CD8-positive, alpha-beta memory T cell (primary cell): ENCODE measurements at places on chromosomes 5 and 9.

- H3K4me3 ChIP-seq = no peak overlapping the region
- H3K27me3 ChIP-seq = no peaks in the 10 kb centered on the region
These were observed 603.5 kb downstream of the ISL1 start for GRCh38 chr5:51986733-51987132.

DNA sequence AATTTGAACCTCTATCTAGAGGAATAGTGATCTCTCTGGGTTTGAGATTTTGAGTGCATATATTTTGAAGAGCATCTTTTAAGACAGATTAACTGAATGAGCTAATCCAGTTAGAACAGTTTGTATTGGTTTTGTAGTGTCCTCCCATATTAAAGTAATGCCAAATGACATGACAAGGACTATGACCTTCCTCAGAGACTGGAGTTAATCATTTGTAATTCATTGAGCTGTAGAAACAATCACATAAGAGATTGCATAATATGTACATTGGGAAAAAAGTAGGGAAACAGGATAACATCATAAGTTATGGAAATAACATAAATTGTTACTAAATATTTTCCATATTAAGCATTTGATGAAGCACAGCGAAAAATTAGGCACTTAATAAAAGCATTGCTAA lies 45.8 kb upstream of the PRDM9 start:
- no peaks in the 10 kb centered on the region for H3K4me1 ChIP-seq
- H3K4me3 ChIP-seq = no peak overlapping the region
- H3K27me3 ChIP-seq = no peaks in the 10 kb centered on the region

- H3K4me3 ChIP-seq = no peak overlapping the region
- DNase-seq = no peak
- H3K36me3 ChIP-seq = no peaks in the 10 kb centered on the region
- H3K27me3 ChIP-seq = no peaks in the 10 kb centered on the region
- H3K27ac ChIP-seq = no peak overlapping the region
These were observed 162.2 kb downstream of the PIK3R1 start for GRCh38 chr5:68377733-68378132.

DNA sequence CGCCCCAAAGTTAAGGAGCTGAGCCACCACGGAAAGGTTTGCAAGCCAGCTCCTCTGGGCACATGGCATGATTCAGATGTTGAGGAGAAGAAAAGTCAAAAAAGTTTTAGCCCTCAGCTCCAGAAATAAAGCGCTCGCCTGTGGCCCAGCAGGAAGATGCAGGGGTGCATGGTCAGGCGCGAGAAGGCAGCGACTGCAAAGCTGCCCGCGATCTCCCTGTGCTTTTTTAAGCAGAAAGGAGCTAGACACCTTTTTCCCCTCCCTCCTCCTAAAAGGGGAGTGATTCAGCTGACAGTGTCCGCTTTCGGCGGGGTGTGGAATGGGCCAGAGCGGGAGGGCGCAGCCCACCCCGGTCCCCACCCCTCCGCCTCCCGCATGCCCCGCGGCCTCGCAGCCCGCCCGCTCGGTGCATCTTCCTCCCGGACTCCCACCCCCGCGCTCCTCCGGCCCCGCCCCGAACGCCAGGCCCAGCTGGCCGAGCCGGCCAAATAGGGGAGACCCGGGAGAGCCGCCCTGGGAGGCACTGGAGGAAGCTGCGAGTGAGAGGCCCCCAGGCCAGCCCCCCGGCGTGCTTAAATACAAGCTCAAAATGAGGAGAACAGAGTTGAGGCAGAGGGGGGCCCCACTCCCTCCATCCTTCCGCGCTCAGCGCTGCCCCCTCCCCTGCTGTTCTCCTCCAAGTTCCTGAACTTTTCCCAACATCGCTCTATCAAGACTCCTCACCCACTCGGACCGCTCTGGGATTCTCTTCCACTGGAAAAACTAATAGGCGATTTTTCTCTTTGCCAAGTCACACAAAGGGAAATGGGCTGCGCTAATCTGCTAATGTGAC lies at the start of gene ADAMTS12:
TSS of gene ADAMTS12 (minus strand) at position 203 of the 832 bp plus-strand sequence. CDS start at position 69, 134 bp downstream.
- H3K36me3 ChIP-seq = no peaks in the 10 kb centered on the region
- H3K4me3 ChIP-seq = no peak within 1 kb of the TSS
- peaks cover 5% of the 10 kb centered on the region for H3K27me3 ChIP-seq
- no peak for DNase-seq
- H3K4me1 ChIP-seq = no peaks in the 10 kb centered on the region

DNA sequence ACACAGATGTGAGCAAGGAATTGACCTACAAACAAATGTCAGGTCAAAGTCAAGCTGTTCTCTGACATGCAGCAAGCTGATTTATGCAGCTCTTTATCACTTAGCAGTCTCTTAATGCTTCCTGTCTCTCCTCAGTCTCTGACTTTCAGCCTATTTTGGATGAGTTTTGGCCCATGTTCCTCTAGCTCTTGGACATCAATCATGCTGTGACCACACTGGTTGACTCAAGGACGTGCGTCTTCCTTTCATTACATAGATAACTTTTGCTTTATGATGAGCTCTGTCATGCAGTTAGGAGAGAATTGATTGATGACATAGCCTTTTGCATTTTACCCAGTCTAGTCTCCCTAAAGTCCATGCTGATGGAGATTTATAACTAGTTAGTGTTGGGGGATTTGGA lies 9.4 kb upstream of the REEP5 start:
- no peaks in the 10 kb centered on the region for H3K36me3 ChIP-seq
- no peak for DNase-seq
- H3K4me3 ChIP-seq = no peak overlapping the region
- no peak overlapping the region for H3K27ac ChIP-seq
- no peaks in the 10 kb centered on the region for H3K27me3 ChIP-seq
- H3K4me1 ChIP-seq = peaks cover 38% of the 10 kb centered on the region

DNA sequence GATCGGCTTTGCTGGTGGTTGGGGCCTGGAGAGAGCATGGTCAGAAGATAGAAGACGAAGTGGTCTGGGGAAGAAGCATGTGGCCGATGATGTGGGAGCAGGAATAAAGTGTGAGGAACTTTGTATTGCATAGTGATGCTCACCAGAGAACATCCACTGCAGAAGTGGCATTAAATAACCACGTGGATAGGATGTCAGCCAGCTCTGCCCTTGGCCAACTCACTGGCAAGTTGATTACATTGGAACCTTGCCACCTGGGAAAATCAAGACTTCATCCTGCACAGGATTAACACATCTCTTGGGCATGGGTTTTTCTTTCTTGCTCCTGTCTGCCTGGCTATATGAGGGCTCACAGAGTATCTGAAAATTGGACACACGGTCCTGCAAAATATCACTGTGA lies 217.4 kb downstream of the DMRT2 start:
- H3K36me3 ChIP-seq = no peaks in the 10 kb centered on the region
- H3K4me3 ChIP-seq = no peak overlapping the region
- no peaks in the 10 kb centered on the region for H3K27me3 ChIP-seq

GRCh38 chr5:54630738-54631359 lies 113.3 kb downstream of the SNX18 start:
- H3K4me3 ChIP-seq = no peak overlapping the region
- H3K4me1 ChIP-seq = no peaks in the 10 kb centered on the region
- H3K27ac ChIP-seq = no peak overlapping the region
- no peak for DNase-seq
- H3K36me3 ChIP-seq = no peaks in the 10 kb centered on the region

DNA sequence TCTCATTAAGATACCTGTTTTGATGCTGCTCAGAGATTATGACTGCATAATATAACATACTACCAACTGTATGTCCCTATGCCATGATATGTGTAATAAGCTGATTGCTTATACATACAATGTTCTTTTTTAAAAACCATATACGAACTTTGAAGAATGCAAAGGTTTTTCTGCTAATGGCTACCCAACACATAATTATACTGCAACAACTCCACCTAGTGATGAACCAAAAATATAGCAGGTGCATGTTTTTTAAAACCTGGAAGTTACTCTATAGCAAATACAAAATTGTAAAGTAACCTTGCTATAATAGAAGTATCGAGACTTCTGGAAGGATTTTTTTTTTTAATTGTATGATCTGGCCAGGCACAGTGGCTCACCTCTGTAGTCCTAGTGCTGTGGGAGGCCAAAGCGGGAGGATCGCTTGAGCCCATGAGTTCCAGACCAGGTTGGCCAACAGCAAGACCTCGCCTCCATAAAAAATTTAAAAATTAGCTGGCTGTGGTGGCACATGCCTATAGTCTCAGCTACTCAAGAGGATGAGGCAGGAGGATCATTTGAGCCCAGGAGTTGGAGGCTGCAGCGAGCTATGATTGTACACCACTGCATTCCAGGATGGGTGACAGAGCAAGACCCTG lies 49.1 kb downstream of the HOMER1 start:
- no peak overlapping the region for H3K4me3 ChIP-seq
- no peaks in the 10 kb centered on the region for H3K36me3 ChIP-seq
- H3K27me3 ChIP-seq = no peaks in the 10 kb centered on the region

GRCh38 chr9:110257097-110257841 lies 962 bp upstream of the TXN start:
- no peaks in the 10 kb centered on the region for H3K27me3 ChIP-seq
- peak overlapping the region; percentile 73 for H3K27ac ChIP-seq
- no peak for DNase-seq
- H3K36me3 ChIP-seq = no peaks in the 10 kb centered on the region
- peaks cover 19% of the 10 kb centered on the region for H3K4me1 ChIP-seq
